K562 (cell line): ENCODE measurements at places on chromosomes 5 and 9. TPM values are rescaled to one million over a fixed set of nuclear protein-coding genes. Genes with fewer than 3 reads are reported as not detected.

DNA sequence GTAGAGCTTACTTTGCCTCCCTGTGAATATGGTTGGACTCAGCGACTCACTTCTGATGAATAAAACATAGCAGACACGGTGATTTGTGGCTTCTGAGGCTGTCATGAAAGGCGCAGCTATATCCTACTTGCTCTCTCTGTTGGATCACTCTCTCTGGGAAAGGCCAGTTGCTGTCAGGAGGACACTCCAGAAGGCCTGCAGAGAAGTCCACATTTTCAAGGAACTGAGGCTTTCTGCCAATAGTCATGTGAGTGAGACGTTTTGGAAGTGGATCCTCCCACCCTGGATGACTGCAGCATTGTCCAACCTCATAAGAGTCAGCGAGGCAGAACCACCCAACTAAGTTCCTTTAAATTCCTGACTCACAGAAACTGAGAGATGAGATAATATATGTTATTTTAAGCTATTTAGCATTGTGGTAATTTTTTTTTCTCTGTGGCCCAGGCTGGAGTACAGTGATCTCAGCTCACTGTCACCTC is 156.0 kb upstream of the MAST4 start:
- DNase-seq, result no peak

- DNase-seq, result peak; percentile 71
Observed at GRCh38 chr5:6780802-6781391, 67.7 kb downstream of the TENT4A start.

DNA sequence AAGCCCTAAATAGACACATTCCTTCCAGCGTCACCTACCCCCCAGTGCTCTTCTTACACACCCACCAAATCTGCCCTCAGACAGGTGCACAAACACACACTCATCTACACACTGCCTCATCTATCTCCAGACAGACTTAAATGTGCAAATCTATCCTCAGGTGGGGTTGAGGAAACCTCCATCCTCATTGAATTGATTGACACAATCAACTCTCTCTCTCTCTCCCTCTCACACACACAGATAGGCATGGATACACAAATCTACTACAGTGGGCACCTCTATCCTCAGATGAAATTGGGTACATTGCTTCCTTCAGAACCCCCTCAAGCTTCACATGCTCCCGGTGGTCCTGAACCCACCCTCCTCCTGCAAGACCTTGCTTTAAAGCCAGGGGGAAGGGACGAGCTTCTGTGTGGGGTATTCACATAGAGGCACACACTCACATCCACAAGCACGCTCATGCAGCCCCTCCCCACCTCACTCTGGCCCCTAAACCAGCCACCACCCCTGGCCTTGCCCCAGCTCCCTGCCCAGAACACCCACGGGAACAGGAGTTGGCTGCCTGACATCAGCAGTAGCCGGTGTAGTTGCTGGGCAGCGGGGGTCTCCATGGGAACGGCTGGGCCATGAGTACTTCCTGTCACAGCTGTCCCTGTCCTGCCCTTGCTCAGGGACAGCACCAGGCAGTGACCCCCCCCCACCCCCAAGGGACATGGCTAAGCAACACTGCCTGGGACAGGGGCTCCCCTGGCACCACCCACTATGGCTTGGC is 22.8 kb downstream of the PCDH1 start:
- DNase-seq, result no peak

GRCh38 chr5:82019342-82020138 is 47.7 kb downstream of the ATG10 start:
- DNase-seq, result no peak

DNA sequence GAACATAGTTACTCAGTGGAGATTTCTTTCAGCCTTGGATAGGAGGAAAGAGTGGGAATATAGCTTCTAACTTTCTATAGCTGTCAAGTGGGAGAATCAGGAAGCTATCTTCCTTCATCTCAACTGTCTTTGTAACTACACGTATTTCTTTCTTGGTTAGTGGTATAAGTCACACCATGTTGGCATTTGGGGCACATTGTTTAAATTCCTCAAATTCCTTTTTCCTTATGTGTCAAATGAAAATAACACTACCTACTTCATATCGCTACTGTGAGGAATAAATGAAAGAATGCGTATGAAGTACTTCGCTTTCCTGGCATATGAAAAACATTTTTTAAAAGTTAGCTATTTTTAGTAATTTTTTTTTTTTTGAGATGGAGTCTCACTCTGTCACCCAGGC is 1082.5 kb upstream of the WWC1 start:
- DNase-seq, result no peak

DNA sequence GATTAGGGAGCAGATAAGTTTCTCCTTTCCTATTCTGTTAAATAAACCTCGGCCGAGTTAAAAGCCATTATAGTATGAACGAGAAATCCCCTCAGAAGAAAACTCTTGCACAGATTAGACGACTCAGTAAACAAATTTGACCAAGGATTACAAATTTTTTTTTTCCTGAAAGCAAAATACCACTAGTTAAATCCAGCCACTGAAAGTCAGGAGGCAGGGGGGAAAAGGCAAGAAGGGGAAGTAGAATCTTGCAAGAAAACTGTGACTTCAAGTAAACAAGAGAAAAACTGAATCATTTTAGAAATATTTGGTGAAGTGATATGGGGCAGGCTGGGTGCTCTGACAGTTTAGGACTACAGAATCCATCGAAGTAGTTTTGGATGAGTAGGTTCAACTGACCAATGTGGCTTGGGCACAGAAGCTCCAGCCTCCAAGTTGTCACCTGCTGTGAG is 251.0 kb downstream of the DENND1A start:
- DNase-seq, result no peak

DNA sequence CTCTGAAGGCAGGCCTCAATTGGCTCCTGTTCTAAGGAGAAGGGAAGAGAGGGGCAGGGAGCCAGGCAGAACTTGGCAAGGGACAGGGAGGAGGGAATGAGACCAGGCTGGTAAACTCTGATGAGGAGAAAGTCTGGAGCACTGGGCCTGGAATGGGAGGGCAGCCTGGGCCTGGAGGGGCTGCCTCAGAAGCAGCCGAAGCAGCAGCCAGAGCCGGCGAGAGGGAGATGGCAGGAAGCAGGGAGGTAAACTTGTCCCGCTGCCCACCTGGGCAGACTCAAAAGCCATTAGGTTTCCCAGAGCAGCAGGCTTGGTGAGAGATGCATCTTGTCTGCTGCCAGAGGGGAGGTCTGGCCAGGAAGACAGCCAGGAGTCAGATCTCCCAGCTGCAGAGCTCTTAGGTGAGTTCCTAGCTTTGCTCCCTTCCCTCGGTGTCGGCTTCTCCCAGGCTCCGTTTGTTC is 37.0 kb upstream of the CRB2 start:
- DNase-seq, result no peak

- no peak for DNase-seq
Observed at GRCh38 chr5:113255579-113256386, 179.0 kb downstream of the TSSK1B start.

DNA sequence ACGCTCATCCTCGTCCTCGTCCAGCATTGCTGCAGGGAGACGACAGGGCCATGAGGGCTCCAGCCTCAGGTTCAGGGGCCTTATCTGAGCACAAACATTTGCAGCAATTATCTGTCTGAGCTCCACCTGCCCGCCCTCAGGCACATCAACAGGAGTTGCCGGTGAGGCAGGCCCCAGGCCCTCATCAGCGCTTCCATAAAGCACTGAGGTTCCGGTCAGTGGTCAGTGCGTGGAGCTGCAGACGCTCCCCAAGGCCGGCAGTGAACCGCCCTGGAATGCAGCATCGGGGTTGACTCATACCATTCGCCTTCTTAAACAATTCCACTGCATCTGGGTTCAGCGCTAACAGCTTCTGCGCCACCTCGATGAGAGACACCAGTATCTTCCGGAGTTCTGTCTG is 15.2 kb downstream of the UBAC1 start:
- no peak for DNase-seq

Gene FBXW5
- 97.6 and 107 TPM in 2 replicates for polyA plus RNA-seq

Gene GPR150
- polyA plus RNA-seq, result not detected in 2 replicates
